Heart right ventricle (tissue), 16 donors: ENCODE measurements at places on chromosomes 4 and X.

DNA sequence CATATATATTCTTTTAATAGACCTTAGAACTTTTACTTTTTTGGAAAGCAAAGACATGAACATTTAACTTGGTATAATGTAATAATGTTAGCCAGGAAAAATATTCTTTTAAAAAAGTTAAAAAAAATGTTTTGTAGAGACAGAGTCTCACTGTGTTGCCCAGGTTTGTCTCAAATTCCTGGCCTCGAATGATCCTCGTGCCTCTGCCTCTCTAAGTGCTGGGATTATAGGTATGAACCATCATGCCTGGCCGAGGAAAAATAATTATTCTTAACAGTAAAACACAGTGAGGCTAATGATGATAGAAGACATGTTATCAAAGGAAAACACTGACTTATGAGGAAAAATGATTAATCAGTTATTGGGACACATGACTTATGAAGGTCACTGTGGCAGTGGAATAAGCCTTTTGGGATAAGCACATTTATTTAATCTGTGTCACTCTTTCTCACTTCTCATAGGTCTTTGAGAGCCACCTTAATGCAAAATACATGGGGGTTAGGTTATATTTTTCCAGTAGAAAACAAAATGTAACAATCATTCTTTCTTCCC lies 6.0 kb upstream of the BMP2K start:
- no peak for DNase-seq

GRCh38 chr4:87038837-87039615 lies 104.2 kb downstream of the AFF1 start:
- peak; percentile 41 for DNase-seq

- DNase-seq: no peak
These were observed 3.9 kb upstream of the DTHD1 start for GRCh38 chr4:36277533-36277932.

GRCh38 chrX:71659342-71659741 lies 8.0 kb upstream of the LOC101059915 start:
- DNase-seq: no peak

DNA sequence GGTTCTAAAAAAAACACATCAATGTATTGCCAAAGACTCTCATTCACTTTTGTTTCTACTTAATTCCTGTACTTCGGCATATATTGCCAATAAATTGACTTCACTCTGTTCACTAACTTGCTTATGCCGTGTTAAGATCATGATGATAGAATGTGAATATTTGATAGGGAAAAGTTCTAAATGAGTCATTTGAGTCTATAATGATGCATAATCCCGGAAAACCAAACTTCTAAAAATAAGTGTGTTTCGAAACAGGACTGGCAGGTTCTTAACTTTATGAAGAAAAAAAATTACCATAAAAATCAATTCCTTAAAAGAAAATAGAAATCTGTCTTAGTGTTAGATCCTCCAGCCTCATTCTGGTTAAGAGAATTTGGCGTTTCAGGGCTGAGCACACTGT lies 387.5 kb upstream of the FTHL17 start:
- no peak for DNase-seq

GRCh38 chr4:44118971-44119680 lies 329.5 kb downstream of the KCTD8 start:
- DNase-seq: no peak

DNA sequence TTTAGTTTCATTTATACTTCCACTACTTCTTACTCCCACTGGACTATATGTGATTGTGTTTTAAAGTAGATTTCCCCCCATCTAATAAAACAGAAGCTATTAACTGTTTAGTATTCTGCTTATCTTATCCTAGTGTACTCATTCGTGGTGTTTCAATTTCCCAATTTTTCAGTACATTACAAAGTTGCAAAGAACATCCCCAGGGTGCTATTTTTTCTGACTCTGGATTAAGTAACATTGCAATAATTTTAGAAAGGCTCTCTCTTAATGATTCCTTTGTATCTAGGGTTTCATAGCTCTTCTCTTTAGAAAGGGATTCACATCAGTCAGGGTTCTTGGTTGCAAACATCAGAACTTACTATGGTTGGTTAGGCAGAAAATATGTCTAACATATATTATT lies 317.9 kb upstream of the DIPK2B start:
- DNase-seq: no peak

GRCh38 chr4:21366312-21366711 lies 582.3 kb downstream of the KCNIP4 start:
- DNase-seq: no peak

- DNase-seq: no peak
These were observed 3.6 kb downstream of the SMIM10L2A start for GRCh38 chrX:135425026-135425965.

GRCh38 chr4:37540486-37540885 lies 145.7 kb downstream of the RELL1 start:
- DNase-seq: no peak

GRCh38 chr4:121740796-121741409 lies 24.1 kb downstream of the SMIM43 start:
- no peak for DNase-seq

GRCh38 chrX:65607070-65607742 lies 60.2 kb upstream of the MSN start:
- no peak for DNase-seq

DNA sequence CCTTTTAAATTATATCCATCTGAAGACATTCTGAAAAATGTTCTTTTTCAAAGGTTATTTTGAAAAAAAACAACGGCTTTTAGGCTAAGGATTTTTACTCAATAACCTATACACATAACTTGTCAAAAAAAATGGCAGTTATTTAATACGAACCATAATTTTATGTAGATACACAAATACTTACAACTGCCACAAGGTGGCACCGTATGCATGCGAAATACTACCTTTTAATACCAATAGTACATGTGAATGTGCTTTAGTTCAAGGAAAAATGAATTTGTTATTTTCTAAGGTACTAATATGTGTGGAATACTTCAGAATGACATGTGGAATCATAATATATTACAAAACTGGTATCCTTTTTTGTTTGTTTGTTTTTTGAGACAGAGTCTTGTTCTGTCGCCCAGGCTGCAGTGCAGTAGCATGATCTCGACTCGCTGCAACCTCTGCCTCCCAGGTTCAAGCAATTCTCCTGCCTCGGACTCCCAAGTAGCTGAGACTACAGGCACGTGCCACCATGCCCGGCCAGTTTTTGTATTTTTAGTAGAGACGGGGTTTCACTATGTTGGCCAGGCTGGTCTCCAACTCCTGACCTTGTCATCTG lies 4.6 kb upstream of the MAD2L1 start:
- no peak for DNase-seq

DNA sequence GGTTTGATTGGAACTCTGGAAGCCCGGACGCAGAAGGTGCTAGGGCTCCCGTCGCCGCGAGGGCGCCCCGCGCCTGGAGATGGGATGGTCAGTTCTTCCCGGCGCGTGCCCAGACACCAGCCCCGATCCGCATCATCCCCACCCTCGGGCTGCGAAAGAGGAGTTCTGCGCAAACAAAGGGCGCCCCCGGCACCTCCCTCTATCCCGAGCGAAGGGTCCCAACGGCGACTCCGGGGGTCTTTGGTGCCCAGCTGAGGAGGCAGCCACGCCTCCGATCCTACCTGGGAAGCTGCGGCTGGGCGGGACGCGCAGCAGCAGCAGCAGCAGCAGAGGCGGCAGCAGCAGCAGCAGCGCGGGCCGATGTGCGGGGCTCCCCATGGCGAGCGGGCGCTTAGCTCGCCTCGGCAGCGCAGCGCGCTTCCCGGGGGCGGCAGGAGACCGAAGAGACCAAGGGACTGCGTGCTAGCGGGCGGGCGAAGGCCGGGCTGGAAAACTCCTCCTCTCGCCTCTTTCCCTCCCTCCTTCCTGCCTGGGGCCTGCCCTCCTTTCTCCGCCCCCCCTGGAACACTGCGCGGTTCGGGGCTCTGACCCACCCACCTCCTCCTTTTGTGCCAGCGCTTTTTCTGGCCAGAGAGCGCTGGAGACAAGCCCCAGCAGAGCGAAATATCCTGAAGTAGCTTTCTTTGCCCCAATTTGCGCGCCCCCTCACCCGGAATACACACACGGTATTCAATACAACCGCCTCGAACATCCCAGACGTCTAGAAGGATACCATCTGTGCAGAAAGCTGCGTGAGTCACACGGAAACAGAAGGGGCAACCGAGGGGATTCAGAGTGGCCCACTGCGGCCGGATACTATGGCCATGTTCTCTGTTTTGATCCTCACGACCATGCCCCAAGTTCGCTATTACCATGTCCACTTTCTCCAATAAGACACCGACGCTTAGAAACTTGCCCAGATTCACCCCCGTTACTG lies at the start of gene SRPX:
Gene SRPX, minus strand, starts transcription at position 457 of the 976 bp plus-strand sequence. Its CDS starts 79 bp downstream, at position 378.
- DNase-seq: peak; percentile 44

- DNase-seq: peak; percentile 57
These were observed 13.9 kb downstream of the TMEM165 start for GRCh38 chr4:55409468-55410171.

GRCh38 chrX:150926791-150927190 lies 28.3 kb upstream of the CD99L2 start:
- no peak for DNase-seq

GRCh38 chr4:47639531-47639930 lies 154.5 kb downstream of the ATP10D start:
- DNase-seq: no peak

DNA sequence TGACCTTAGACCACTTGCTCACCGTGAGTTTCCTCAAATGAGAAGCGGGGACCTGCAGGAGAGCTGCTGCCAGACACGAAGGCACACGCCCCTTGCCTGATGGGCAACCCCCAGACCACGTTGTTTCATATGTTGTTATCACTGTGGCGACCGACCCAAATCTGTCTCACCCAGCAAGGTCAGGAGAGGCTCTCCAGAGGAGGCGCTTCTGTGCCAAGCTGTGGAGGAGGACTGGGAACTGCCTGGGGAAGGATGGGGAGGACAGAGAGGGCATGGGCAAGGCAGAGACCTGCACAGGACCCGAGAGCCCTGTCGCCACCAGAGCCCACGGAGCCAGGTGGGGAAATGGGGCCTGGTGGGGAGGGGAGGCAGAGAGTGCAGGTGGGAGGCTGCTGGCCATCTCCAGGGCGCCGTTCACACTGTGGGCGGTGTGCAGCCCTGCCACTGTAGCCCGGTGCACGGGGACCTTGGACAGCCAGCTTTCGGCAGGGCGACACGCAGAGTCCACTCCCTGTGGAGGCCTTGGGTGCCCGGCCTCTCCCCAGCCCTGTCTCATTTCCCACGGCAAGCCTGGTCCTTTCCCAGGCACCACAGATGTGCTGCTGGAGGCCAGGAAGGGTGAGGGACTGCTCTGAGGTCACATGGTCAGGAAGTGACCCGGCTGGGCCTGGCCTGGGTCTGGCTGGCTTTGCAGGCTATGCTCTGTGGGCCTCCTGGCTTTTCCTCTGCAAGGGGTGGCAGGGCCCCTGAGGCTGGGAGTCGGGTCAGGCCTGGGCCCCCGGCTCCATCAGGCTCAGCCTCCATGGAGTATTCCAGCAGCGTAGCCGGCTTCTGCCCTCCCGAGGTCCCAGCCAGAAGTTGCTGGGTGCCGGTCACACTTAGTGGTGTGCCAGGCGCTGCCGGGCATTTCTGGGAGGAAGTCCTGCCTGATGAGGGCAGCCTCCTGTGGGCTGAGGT lies 3.2 kb downstream of the HTRA3 start:
- DNase-seq: peak; percentile 58

DNA sequence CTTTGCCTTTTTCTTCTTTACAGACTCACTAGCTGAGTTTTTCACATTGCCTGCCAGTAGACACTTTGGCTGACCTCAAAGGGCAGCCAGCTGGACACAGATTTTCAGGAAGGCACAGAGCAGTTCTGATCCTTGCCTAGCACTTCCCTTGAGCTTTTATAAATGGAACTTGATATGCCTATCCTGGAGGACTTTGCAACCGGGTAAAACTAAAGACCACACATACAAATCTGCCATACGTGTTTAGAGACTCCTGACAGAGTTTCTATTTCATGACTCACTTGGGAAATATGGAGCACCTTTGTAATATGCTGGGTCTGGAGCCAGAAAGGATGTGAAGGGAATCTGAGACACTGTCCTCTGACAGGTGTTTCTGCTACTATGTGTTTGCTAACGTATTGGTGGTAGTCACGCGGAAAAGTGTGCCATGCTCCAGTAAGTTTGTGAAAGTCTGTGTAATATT lies 56.7 kb upstream of the RASSF6 start:
- no peak for DNase-seq

DNA sequence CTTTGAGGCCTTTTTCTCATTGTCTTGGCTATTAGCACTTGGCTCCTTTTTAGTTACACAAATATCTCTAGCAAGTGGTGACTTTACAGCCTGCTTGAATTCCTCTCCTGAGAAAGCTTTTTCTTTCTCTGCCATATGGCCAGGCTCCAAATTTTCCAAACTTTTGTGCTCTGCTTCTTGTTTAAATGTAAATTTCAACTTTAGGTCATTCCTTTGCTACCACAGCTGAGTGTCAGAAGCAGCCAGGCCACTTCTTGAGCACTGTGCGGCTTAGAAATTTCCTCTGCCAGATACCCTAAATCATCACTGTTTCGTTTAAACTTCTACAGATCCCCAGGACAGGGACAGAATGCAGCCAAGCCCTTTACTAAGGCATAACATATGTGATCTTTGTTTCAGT lies 222.4 kb downstream of the FBXO8 start:
- no peak for DNase-seq

DNA sequence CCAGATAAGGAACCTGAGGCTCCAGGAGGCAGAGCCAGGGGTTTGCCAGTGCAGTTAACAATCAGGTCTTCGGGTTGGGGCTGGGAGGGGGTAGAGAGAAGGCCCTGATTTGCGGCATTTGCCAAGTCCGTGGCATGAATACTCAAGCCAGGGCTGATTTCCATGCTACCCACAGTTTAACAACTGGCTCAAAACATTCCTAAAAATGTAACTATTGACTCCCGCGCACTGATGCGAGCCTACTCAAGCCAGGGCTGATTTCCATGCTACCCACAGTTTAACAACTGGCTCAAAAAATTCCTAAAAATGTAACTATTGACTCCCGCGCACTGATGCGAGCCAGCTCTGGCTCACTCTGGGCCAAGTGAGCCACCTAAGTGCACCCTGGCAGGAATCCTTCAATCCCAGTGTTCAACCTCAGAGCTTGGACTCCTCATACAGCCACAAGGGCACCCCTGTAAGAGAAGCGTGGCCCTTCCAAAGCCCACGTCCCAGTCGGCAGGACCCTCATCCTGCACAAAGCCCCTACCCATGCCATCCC lies 75.6 kb downstream of the PPP2R2C start:
- no peak for DNase-seq

GRCh38 chr4:19684084-19684483 lies 567.6 kb upstream of the SLIT2 start:
- no peak for DNase-seq

- no peak for DNase-seq
These were observed 47.7 kb upstream of the FAT4 start for GRCh38 chr4:125266901-125267604.

- DNase-seq: no peak
These were observed 87.5 kb upstream of the PTPN13 start for GRCh38 chr4:86506591-86506990.

- DNase-seq: no peak
These were observed 507.6 kb downstream of the CENPC start for GRCh38 chr4:67037504-67038227.

DNA sequence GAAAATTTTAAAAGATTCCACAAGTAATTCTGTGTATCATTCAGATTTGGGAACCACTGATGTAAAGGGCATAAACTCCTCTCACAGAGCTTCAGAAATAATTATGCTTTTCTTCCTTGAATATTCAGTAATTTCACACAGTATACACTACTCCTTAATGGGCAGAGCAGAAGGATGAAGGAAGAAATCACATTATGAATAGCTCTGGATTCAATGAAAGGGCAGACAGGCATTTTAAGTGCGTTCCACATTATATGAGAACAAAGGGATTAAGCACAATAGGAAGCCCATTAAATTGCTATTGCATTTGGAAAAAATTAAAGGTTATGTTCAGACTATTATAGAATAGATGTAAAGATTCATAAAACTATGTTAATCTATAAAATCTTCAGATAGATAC lies 142.6 kb downstream of the PDHA2 start:
- DNase-seq: no peak
